ENCODE measurements at places on chromosomes 3 and 15. TPM values are rescaled to one million over a fixed set of nuclear protein-coding genes. Genes with fewer than 3 reads are reported as not detected.

GRCh38 chr15:96699871-96700401 lies 369.4 kb downstream of the NR2F2 start:
- no peak for DNase-seq

- no peak for DNase-seq
These were observed 80.9 kb downstream of the MLH1 start for GRCh38 chr3:37074178-37074577.

DNA sequence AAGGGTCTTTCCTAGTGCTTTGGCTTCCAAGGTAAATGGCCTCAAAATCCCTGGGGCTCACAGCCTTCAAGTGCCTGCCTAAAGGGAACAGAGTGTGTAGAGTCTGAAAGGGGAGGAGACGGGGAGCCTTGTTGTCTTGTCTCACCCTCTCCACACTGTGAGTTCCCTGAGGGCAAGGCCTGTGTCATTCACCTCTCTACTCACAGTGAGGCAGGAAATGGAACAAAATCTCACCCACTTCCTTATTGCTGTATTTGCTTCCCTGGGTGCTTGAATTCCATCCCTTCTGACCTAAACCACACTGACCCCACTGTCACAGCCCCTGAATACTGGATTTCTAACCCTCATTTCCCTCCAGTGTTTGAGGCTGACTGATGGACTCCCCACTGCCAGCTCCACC lies 197.5 kb downstream of the EPHB1 start:
- no peak for DNase-seq

GRCh38 chr3:183117056-183117455 lies 17.8 kb upstream of the MCCC1 start:
- no peak for DNase-seq

DNA sequence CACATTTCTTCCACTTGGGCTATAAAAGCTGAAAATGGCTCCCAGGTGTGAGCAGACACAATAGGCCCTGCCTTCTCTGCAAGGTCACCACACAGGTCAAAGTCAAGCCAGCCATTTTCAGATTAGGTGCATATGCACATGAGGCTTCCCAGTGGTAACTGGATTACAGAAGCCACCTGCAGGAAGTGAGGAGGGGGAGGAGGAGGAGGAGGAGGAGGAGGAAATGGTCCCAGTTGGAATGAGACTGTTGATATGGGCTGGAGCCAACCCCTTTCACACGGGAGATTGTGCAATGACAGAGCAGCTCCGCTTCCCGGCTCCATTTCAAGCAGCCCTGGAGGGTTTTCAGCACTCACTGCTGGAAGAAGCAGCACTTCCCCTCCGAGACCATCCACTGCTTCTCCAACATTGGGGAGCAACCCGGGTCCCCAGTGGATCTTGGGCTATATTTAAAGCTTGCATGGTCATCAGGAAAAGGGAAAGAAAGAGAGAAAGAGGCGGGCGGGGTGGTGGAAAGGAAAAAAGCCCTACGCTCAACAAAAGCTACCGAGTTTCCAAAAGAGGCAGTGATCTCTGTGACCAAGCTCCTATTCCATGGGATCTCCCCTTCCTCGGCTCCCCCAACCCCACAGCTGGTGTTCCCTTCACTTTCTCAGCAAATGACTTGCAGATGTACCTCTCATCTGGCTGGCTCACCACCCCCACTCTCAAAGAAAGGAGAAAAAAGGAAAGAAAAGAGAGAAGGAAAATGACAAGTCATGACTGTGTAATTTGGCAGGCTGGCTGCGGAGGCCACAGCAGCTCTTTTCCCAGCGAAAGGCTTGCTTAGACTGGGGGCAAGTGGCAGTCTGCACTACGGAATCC lies 58.3 kb downstream of the LRIG1 start:
- no peak for DNase-seq

DNA sequence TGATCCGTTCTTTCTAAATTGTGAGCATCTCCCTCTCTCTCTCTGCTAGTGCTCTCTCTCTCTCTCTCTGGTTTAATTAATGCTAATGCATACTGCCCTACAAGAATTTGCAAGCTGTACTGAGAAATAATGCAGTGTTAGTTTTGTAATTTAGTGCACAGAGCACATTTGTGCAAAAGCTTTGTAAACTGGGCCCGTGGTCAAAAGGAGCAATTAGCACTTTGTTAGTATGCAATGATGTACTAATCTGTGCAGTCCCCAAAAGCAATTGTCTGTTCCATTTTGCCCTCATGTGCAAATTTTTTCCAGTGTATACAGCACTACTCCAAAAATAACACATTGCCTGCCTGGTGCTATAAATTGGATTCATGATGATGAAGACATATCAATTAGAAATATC lies 184.6 kb upstream of the CMC1 start:
- no peak for DNase-seq

DNA sequence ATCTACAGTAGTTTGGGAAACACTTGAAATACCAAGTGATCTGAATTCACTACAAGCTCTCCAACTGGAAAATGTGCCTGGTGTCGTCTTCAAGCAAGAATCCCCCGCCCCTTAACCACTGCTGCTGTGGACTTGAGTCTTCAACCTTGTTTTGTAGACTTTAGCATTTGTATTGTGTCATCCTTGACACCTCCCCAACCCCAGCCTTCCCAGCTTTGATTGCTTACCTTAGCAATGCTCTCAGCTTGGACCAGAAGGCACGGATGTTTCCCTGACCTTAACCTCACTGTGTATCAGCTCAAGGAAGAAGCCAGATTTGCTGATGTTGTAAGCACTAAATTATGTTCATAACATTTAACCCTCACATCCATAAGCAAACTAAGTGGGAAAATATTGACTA lies 146.4 kb downstream of the IGF1R start:
- no peak for DNase-seq

- no peak for DNase-seq
These were observed 170.3 kb upstream of the MITF start for GRCh38 chr3:69568951-69569350.

DNA sequence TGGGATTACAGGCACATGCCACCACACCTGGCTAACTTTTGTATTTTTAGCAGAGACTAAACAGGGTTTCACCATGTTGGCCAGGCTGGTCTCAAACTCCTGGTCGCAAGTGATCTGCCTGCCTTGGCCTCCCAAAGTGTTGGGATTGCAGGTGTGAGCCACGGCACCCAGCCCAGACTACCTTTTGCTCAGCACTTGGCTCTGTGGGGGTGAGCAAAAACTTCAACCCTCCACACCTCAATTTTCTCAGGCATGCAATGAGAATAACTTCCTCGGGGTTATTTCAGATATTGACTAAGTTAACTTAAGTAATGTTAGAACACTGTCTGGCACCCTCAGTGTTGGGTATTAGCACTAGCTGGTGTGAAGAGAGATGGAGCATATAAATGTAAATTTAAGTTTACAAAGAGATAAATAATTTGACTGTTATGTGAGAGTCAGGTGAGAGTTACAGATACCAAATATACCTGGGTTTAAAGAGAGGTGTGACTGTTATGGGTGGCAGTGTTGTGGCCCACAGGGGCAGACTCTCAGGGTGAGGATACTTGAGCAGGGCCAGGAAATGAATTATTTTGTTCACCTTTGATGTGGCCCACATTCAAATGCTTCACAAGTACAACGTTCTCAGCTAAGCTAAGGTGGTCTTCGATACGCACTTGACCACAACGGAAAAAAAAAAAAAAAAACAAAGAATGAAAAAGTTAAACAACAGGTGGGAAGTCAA lies 29.0 kb downstream of the CPOX start:
- DNase-seq = peak; percentile 40

DNA sequence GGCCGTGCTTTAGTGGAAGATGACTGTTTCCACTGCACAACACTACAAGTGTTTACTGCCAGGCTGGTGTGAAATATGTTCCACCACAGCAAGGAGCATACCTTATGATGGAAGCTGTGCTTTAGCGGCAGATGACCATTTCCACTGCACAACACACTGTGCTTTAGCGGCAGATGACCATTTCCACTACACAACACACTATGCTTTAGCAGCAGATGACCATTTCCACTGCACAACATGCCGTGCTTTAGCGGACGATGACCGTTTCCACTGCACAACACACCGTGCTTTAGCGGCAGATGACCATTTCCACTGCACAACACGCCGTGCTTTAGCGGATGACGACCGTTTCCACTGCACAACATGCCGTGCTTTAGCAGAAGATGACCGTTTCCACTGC lies 2.8 kb downstream of the ZNF717 start:
- DNase-seq = no peak

DNA sequence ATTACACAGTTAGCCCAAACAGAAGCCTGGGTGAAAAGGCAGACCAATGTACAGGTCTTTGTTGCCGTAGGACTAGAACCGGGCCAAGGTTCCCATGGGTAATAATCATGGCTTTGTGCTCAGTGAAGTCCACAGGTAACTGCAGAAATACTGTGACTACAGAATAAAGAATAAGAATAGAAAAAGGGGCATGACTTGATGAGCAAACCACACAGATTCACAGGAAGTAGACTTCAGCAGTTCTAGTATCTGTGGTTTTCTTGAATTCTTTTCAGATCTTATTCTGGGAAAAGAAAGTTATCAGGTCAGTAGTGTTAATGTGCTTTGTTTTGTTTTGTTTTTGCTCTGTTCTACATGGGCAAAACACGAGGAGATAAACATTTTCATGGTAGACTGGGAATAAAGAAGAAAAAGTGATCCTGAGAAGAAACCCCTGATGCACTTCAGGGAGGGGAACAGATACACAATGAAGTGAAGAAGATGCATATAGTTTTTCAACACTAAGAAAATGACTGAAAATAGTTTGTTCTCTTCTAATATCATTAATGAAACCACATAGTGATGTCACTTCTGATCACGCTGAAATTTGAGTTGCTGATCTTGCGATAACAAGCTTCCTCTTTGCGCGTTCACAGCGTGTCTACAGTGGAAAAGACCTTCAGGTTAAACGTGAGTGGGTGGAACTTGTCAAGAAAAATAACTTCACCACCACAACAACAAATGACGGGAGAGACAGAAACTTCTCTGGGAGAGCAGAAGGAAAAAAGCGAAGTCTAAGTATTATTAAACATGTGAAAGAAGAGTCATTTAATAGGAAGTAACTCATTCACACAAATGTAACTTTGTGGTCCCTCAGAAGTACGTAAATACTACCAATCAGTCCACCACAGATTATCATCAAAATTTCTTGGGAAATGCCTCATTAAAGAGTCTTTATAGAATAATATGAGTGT lies 315.8 kb upstream of the SATB1 start:
- peak; percentile 72 for DNase-seq

GRCh38 chr3:193665370-193665989 lies 72.5 kb downstream of the OPA1 start:
- no peak for DNase-seq

DNA sequence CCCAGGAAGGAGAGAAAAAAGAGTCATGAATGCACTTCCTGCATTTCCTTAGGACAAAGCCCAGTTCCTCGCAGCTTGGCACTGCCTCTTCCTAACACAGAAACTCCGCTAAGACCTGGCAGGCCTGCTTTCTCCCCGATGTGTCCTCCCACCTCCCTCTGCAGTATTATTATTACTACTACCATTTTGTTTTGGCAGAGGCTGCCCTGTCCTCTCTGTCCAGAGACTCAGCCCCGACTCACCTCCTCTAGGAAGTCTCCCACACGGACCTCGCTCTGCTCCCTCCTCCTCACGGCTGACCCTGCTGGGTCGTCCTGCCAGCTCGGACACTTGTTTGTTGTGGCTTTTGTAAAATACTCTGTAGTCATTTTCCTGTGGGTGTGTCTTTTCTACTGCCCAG lies 107.2 kb upstream of the HACD2 start:
- DNase-seq = no peak

DNA sequence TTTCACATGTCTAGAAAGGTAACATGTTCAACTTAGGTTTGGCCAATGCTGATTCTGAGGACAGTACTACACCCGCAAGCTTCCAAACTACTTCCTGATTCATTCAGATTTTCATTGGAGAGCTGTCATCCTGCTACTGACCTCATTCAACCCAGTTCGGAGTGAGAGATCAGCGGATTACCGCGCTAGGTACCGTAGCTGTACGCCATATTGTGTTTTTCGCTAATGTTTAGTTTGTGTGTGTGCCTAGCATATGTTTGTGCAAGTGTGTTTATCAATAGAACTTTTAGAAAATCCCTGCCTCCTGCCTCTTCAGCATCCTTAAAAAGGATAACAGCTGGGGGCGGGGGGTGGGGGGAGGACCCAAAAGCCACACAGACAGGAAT lies 1.1 kb downstream of the ZBTB20 start:
- DNase-seq = peak; percentile 51

- peak; percentile 53 for DNase-seq
These were observed 28.6 kb upstream of the ANKDD1A start for GRCh38 chr15:64883100-64883581.

GRCh38 chr3:55330756-55331155 lies 156.3 kb downstream of the WNT5A start:
- no peak for DNase-seq

DNA sequence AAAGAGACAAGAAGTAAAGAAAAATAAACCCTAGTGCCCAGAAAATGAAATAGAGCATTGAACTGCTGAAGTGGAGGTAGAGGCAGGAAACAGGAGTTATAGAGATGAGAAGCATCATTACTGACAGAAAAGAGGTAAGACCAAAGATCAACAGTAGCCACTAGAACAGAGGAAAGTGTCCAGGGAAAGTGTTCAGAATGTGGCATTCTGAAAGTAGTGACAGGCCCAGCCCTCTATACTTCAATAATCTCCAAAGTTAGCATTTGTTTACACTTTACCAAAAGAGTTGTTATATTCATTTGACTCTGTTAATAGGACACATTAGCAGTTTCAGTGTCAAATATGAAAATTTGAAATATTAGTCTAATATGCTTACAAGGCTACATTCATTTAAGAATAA lies 727.1 kb upstream of the NECTIN3 start:
- no peak for DNase-seq

GRCh38 chr3:50268276-50268675 lies 671 bp upstream of the SEMA3B start:
- DNase-seq = no peak

GRCh38 chr15:95284933-95285421 lies 1045.5 kb upstream of the NR2F2 start:
- peak; percentile 29 for DNase-seq

GRCh38 chr3:46087871-46088270 lies 60.6 kb upstream of the XCR1 start:
- DNase-seq = peak; percentile 32

GRCh38 chr3:72474775-72475174 lies 373.5 kb downstream of the SHQ1 start:
- DNase-seq = no peak

- no peak for DNase-seq
These were observed 2.7 kb downstream of the TEX55 start for GRCh38 chr3:119148493-119149180.

The KY gene
- total RNA-seq = not detected

The FMN1 gene
- total RNA-seq = 0.15 TPM

The FBXW12 gene
- total RNA-seq = not detected

The POLR2M gene
- 71.0 TPM for total RNA-seq

The STRA6 gene
- total RNA-seq = not detected

The NR1I2 gene
- 0.13 TPM for total RNA-seq

The RPSA gene
- 1,384 TPM for total RNA-seq

The THPO gene
- total RNA-seq = not detected

The NRROS gene
- 52.8 TPM for total RNA-seq

The PAQR5 gene
- not detected for total RNA-seq

The DLEC1 gene
- 4.2 TPM for total RNA-seq

The ZNF445 gene
- total RNA-seq = 17.8 TPM

Measured in activated CD4-positive, alpha-beta memory T cell treated with anti-CD3 and anti-CD28 coated beads, Interleukin-2, amount 10 ng/mL, durations not matched to agents 7 days and 5 days (primary cell).